ENCODE measurements at places on chromosomes 2 and 18.

GRCh38 chr2:136021976-136022375, 36.5 kb upstream of the DARS1 start:
- DNase-seq = no peak

- DNase-seq = no peak
Observed at GRCh38 chr18:24231773-24232735, 93.2 kb downstream of the CABYR start.

DNA sequence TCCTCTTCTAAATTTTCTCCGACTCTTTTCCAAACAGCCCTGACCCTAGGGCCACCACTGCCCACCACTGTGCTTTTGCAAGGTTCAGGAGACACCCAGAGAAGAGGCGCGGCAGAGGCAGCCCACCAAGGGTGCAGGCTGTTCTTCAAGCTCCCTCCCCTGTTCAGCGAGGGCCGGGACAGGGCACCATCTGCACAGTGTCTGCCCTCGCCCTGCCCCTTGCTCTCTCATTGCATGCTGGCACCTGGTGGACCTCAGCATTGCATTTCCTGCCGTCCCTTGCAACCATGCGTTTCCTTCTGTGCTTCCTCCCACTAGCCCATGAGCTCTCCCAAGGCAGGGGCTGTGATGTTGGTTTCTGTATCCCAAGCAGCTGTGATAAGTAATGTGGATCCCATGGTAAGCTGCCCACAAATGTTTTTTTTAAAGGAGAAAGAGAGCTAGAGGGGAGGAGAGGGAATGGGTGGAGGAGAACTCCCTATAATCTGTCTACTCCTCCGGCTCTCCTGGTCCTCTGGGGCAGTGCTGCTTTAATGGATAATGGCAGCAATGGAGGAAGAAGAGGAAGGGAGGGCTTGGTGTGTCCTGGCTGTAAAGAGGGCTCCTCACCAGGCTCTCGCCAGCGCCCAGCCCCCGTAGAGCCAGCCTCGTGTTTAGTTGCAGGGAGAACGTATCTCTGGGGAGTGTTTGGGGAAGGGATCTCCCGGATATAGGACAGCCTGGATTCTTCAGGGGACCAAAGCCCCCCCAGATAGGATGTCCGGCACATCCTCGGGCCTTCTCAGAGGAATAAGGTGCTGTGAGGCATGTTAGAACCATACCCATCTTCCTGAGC, 15.6 kb upstream of the YWHAQ start:
- DNase-seq = no peak

DNA sequence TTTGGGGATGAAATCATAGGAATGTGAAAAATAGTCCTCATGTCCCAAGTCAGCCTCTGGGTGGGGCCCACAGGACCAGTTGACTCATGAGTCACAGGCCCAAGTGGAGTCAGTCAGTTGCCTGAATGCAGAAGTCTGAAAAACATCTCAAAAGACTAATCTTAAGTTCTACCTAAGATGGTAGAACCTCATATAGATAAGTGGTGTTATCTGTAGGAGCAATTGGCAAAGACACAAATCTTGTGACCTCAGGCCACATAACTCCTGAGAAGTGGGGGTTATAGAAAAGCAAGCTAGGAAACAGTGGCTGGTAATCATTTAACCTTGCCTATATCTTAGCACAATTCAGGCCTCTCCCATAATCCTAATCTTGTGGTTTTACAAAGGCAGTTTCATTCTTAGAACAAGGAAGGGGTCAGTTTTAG, 257.1 kb upstream of the SPOPL start:
- no peak for DNase-seq

- DNase-seq = peak; percentile 23
Observed at GRCh38 chr2:10787176-10787968, 25.2 kb downstream of the PDIA6 start.

DNA sequence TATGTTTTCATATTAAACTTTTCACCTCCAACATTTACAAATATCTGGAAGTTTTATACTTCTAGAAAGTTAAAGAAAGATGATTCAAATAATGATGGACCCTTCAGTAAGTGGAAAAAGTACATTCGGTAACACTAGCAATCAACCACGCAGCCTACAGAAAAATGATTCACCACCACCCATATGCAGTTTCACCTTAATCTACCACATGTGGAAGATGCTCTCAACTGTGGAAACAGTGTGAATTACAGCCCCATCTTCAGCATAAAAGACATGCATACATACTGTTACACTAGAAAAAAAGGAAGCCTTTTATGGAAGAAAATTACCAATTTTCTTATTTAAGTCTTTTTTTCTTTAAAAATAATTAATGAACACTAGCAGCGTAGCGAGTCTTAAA, 1.1 kb downstream of the SLC38A11 start:
- DNase-seq = no peak

All from stimulated activated CD4-positive, alpha-beta T cell treated with anti-CD3 and anti-CD28 coated beads, Interleukin-4, amount 100 ng/mL, for 48 hours (primary cell).